ENCODE measurements at places on chromosomes 16 and 17. TPM values are rescaled to one million over a fixed set of nuclear protein-coding genes. Genes with fewer than 3 reads are reported as not detected.

GRCh38 chr17:32794533-32795246, 82.2 kb downstream of the MYO1D start:
- no peak for DNase-seq

- no peak for DNase-seq
Measured at GRCh38 chr17:37772982-37773381, 28.1 kb upstream of the HNF1B start.

DNA sequence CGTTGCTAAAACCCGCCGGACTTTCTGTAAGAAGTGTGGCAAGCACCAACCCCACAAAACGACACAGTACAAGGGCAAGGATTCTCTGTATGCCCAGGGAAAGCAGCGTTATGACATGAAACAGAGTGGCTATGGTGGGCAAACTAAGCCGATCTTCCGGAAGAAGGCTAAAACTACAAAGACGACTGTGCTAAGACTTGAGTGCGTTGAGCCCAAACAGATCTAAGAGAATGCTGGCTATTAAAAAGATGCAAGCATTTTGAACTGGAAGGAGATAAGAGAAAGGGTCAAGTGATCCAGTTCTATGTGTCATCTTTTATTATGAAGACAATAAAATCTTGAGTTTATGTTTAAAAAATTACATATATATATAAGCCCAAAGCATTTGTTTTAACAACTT, 20.3 kb downstream of the HELZ start:
- DNase-seq = no peak

KRTAP4-5 gene
- total RNA-seq = not detected

DRG2 gene
- total RNA-seq = 28.7 TPM

KIF18B gene
- total RNA-seq = 0.16 TPM

PPP1R27 gene
- total RNA-seq = not detected

DNA sequence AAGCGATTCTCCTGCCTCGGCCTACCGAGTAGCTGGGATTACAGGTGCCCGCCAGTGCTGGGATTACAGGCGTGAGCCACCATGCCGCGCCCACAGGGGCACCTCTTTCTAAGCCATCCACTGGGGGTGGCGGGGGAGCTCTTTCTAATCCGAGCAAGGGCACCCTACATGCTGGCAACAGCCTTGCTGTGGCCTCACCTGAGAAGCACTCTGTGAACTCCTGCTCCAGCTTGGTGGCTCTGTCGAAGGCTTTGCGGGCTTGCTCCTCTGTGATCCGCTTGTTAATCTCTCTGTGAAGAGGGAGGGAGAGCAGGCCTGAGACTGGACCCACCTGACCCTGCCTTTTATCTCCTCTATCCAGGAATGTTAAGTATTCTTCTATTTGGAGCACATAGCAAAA, 11.9 kb upstream of the ASGR1 start:
- DNase-seq = no peak

DNA sequence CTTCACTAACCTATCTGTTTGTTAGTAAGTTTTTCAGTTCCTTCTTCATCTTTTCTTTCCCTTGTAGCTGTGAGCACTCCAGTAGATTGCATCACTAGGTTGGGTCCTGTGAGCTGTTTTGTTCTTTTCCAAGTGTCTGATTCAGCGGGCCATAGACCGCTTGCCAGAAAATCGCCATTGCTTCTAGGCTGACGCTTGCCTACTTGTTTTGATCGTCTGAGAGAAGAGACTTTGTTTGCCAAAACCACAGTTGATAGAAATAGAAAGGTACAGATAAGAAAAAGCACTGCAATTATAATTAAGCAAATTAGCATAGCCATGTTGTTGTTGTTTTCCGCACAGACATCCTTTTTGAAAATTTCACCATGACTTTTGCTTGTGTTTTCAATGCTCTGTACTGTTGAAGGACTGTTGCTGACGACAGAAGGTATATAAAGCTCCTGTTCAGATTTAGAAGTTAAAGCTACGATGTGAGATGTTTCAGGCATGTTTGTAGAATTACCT, 3.1 kb downstream of the EVI2A start:
- DNase-seq = no peak

GRCh38 chr17:7241783-7242716, at the start of gene GABARAP:
TSS of gene GABARAP (minus strand) at chr17:7242449. CDS start at chr17:7242330, 119 bp downstream.
- peak; percentile 98 for DNase-seq

ST6GALNAC1 gene
- total RNA-seq = 1.1 TPM

- DNase-seq = peak; percentile 64
Measured at GRCh38 chr16:965036-965395, 5.8 kb downstream of the LMF1 start.

ZNF469 gene
- total RNA-seq = 5.2 TPM

CPHXL2 gene
- not detected for total RNA-seq

DNA sequence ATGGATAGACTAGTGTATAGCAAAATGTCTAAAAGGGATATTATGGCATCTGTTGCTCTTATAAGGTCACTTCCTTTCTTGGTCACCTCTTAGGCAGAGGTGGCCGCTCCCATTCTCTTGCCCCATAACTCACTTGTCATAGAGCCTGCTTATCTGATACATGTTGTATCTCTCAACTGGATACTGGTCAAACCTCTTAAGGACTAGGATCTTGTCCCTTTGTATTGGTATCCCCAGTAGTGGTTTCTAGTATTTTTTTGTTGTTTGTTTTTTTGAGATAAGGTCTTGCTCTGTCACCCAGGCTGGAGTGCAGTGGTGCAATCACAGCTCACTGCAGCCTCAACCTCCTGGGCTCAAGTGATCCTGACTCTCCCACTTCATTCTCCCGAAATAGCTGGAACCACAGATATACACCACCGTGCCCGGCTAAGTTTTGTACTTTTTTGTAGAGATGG, 27.0 kb downstream of the ZSWIM7 start:
- no peak for DNase-seq

- DNase-seq = no peak
Measured at GRCh38 chr17:41967141-41967920, 736 bp downstream of the CNP start.

GRCh38 chr16:69595127-69596036, 29.6 kb downstream of the NFAT5 start:
- DNase-seq = no peak

UBE2I gene
- 81.7 TPM for total RNA-seq

- DNase-seq = peak; percentile 76
Measured at GRCh38 chr17:58189436-58190146, 2.9 kb upstream of the EPX start.

GRCh38 chr17:78488867-78489634, 88.1 kb downstream of the DNAH17 start:
- no peak for DNase-seq

DNA sequence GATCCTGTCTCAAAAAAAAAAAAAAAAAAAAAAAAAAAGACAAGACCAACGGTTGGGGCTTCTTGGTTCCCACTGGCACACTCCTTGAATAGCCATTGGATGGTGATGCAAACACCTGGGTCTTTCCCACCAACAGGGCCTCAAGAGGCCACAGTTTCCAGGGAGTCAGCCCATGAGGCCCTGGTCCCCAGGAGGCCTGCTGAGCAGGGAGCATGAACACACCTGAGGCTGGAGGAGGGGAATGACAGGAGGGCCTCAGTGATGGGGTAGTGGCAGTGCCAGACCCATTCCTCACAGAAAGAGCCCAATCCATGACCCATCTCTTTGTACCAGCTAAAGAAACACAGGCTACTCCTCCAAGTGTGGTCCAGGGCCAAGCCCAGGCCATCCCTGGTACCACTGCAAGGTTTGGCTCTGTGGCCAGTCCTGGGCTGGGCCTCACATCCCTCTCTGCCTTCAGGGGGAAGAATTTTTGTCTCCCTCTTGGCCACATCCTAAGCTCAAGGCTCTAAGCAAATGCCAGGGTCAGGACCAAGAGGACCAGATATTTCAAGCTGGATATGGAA, 13.9 kb downstream of the ARL2BP start:
- no peak for DNase-seq

DNA sequence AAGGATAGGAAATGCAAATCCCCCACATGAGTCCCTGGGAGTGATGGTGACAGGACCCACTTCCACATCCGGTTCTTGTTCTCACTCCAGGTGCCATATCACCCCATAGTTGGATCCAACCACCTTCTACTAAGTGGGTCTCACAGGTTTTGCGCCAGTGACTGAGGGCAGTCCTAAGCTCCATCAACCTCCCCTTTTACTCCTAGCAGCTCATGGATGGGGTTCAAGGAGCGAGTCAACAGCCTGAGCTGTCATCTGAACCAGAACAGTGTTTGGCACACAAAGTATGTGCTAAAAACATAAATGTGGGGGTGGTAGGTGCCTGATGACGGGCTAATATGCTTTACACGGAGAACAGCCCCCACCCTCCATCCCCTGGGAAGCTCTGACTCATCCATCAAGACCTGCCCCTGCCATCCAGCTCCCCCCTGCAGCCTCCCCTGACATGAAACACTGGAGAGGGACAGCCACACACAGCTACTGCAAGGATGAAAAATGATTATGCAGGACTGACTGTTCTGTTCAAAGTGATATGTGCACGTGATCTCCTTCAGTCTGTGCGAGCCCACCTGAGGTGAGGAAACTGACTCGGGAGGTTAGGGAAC, 143.2 kb upstream of the CDH5 start:
- DNase-seq = no peak

- no peak for DNase-seq
Measured at GRCh38 chr16:46930861-46931260, 42.6 kb downstream of the DNAJA2 start.
